NCI-H2227 treated with DMSO at 0.1 percent for 48 hours (cell line): ENCODE measurements at places on chromosomes 5 and 9.

DNA sequence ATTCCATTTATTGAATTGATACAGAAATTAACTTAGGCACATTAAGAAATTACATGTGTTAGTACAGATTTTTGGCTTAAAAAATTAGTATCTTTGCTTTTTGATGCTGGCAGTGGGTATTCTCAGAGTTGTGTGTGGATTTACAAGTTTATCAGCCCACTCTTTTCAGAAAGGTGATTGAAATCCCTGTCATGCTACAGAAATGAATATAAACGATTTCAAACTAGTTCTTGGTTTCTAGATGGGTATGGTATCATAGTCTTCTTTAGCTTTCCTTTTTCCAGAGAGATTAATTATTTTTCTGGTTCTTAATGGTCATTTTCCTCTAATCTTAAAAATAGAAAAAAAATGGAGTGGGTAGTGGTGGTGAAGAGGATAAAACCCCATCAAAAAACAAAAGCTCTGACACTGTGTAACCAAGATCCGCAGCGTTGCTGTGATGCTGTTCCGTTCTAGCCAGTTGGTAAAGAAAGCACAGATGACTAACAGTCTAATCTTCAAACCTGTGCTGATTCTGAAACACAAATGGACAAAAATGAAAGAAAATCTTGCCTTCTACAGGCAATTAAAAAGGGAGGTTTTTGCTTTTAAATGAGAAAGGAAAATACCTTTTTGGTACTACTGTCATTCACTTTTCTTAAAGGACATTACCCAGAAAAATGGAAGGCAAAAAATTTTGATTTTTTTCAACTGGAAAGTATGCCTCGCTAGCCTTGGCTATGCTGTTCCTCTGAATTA is 5.2 kb downstream of the LRRTM2 start:
- DNase-seq, result no peak

- DNase-seq, result no peak
Observed at GRCh38 chr5:83554686-83555085, 83.1 kb downstream of the VCAN start.

DNA sequence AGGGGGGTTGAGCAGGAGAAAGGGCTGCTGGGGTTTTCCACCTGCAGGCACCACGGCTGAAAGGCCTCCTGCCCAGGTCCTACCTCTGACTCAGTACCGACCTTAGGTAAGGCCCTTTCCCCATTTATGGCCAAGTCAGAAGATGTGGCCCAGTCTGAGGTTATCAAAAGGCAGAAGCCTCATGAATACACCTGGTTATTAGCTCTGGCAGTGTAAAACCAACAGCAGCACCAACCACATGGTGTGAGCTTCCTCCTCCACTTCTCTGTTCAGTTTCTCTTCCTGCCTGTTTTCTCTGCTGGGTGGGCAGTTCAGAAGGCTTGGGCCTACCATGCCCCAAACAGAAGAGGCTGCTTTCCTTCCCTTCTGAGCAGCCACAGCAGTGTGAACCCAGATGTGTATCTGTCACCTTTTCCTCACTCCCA is 86.9 kb downstream of the UGCG start:
- DNase-seq, result no peak

- DNase-seq, result no peak
Observed at GRCh38 chr5:25849270-25849669, 1189.1 kb downstream of the CDH9 start.

DNA sequence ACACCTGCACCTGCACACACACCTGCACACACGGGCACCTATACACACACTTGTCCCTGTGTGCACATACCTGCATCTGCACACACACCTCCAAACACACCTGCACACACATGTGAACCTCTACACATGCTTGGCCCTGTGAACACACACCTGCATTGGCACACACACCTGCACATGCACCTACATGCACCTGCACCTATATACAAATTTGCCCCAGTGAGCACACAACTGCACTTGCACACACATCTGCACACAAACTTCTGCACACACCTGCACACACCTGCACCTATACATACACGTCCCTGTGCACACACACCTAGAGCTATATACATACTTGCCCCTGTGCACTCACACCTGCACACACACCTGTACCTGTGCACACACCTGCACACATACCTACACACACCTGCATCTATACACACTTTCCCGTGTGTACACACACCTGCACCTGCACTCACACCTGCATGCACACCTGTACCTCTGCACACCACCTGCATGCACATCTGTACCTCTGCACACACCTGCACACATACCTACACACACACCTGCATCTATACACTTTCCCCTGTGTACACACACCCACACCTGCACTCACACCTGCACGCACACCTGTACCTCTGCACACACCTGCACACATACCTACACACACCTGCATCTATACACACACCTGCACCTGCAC is 21.5 kb upstream of the LPCAT1 start:
- no peak for DNase-seq

GRCh38 chr9:69324549-69325401 is at the start of gene ENTREP1:
Gene ENTREP1 (plus strand): TSS chr9:69325215. CDS start chr9:69325310, 95 bp downstream.
- DNase-seq, result no peak

- DNase-seq, result no peak
Observed at GRCh38 chr5:14687023-14687665, 22.6 kb downstream of the OTULIN start.

DNA sequence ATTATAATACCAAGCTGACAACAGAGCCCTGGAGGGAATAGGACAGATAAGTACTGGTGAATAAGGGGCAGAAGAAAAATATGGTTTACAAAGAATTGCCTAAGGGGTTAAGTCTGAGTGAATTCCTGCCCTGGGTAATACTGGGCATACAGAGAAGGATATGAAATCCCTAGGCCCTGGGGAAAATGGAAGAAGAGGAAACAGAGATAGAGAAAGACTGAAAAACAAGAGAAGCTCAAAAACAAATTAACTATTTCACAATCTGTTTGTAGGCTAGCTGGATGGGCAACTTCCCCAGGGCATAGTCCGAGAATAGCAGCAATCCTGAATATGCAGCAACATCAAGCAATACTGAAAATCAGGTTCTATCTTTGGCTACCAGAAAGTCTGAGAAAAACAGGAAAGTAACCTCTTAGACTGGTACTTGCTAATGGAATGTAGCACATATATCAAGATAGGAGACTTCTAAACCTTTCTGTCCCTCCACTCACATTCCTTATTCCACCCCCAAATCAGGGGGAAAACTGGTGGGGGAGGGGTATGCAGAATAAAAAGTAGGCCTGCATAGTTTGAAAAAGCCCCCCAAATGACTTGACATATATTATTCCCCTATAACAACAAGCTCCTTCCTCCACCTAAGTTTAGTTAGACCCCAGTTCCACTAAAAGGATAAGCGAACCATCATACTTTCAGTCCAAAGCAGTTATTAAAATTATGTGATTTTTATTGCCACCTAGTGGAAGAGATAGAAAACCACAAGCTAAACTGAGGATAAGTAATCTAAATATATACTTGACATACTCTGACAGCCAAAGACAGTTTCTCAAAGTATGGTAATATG is 20.6 kb downstream of the SLC38A9 start:
- DNase-seq, result peak; percentile 35
